ENCODE measurements at places on chromosomes 2 and 18.

DNA sequence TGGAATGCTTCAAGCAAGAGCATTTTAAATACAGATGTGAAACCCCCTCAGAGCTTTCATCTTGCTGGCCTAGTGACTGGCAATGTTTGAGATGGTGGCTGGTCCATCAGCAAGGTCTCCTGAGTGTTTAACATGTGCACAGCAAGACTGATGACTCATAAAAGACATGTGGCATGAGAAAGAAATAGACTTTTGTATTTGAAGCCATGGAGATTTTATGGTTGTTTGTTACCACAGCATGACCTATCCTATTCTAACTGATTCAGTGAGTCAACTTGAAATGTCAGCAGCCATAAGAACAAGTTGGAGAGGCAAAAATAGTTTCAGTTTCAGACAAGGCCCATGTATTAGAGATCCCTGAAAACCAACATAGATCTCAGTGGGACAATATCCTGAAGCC lies 154.7 kb upstream of the LYPD1 start:
- no peak for DNase-seq

GRCh38 chr18:5481621-5482020 lies 62.2 kb downstream of the EPB41L3 start:
- DNase-seq, result no peak

DNA sequence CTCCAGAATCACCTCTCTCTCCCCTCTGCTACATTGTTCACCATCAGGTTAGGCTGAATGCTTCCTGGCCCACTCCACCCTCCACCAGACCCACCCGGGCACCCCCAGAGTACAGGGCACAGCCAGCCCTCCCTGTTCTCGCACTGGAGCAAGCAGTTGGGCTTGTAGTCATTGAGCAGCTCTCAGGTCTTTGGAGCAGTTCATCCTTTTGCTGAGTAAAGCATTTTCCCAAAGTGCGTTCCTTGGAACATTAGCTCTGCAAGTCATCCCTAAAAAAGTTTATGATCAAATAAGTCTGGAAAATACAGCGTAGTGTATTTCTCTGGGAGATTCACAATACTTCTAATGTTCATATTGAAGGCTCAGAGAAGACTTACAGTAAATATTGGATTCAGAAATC lies 103.5 kb upstream of the DAPL1 start:
- DNase-seq, result no peak

DNA sequence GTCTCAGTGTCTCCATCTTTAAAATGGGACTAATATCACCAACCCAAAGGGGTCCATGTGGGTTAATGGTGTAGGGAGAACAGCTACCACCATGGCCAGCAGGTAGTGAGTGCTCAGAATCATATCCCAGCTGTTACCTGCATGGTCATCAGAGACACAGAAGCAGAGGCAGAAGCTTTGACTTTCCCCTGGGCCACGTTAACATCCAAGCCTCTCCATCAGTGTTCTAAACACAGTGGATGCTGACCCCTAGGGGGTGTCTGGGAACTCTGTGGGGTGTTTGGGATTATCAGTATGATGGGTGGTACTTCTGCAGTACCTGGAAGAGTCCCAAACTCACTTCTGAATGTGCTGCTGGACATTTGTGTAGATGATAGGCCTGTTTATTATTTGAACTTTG lies 93.6 kb downstream of the GYPC start:
- peak; percentile 58 for DNase-seq

GRCh38 chr2:28286678-28287077 lies 106.0 kb upstream of the FOSL2 start:
- DNase-seq, result no peak

DNA sequence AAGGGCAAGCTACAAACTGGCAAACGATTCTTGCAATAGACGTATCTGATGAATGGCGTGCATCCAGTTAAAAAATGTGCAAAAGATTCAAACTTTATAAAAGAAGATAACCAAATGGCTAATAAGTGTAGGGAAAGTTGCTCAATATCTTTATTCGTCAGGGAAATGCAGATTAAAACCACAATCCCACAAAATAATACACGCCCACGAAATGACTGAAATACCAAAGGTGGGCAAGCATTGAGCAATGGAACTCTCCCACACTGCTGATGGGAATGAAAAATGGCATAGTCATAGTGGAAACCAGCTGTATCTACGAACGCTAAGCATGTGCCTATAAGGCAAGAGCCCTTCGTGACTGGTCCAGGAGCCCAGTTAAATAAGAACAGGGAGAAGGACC lies 168.6 kb upstream of the SIX2 start:
- no peak for DNase-seq

- no peak for DNase-seq
These were observed 4.4 kb upstream of the KYNU start for GRCh38 chr2:142872882-142873724.

DNA sequence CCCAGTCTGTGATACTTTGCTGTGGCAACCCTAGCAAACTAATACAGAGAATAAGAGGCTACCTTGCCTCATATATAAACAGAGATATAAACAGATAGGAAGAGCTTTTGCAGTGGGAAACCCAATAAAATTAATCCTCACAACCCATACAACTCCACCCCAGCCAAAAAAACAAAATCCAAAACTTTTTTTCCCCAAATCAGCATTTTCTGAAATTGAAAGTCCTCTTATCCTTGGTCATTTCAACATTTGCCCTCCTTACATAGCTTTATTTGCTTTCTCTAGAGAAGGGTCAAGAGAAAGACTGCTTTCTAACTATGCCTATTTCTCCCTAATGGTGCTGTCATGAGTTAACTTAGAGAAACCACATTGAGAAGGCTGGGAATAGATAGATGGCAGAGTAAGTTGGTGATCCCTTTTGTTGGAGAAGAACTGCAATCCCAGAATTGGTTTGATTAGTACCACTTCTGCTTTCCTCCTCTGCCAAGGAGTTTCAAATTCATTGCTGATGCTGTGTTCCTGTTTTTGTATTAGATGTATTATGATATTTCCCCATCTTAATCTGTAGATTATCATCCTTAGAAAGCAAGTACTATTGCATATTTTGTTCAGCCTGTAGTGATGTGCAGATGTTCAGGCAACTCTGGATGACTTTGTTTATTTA lies 76.5 kb upstream of the B3GNT2 start:
- no peak for DNase-seq

GRCh38 chr2:39666491-39667101 lies 879 bp downstream of the TMEM178A start:
- DNase-seq, result no peak

DNA sequence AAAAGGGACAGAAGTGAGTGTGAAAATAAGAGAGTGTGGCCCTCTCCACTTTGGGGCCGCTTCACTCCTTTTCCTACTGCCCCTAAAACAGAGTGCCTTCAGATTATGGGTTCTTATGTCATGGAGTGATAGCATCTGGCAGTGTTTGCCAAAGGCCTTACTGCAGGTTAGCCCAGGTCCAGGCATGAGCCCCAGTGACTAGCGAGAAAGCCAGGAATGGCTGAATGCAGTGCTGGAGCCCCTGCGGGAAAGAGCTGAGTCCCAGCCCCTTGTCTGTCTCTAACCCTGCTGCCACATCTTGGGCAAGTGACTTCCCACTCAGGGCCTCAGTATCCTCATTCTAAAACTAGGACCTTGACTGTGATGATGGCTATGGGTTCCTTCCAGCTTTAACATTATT lies 6.0 kb downstream of the IGFBP5 start:
- no peak for DNase-seq

DNA sequence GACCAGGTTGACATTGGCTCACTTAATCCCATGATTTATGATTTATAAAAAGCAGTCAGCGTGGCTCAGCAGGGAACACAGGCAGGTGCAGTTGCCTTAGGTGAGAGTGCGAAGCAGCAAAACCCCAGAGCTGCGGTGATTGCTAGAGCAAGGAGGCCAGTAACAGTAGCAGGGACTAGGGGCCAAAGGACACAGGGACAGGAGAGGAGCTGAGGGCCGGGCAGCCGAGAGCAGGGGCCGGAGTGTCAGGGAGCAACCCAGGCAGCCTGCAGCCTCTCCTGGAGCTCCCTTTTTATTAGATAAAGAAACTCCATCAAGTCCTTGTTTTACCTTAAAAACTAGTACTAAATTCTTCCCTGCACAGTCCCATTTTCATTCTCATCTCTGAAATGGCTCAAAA lies 4.3 kb downstream of the MC2R start:
- DNase-seq, result no peak

All from vagina (tissue), 2 donors.